ENCODE measurements at places on chromosomes 1 and 21.
A peak's percentile ranks its signal among the peaks of the same experiment; 100 is the strongest.

DNA sequence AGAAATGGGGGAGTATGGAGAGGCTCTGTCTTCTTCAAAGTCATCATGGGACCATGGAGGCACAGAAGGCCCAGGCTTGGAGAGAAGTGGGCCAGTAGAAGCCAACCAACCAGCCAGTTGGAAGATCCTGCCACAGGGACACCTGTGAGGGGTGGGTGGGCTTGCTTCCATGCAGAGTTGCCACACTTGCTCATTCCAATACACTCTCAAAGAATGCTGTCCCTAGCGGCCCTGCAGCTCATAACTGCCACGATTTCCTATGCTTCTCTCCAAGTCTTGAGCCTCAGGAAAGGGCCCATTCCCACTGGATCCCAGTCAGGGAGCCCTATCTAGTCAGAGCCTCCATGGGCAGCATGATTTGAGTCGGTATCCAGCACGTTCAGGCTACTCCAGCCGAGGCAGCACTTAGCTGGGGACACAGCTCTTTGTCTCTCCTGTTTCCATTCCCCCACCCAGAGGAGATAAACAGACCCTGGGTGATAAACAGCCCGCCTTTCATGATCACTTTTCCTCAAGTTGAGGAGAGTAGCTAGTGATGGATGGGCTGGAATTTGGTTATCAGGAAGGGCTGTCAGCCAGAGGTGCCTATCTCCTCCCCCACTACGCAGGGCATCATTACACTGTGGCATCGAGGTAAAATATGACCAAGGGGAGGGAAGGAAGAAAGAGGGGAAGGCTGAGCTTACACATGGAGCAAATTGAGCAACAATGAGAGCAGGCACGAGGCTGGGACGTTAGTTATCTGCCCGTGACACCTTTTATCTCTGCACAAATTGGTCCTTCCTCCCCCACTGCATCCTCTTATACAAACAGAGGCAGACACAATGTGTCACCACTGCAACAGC lies 64.6 kb downstream of the ERI3 start:
- peak; percentile 22 for DNase-seq

DNA sequence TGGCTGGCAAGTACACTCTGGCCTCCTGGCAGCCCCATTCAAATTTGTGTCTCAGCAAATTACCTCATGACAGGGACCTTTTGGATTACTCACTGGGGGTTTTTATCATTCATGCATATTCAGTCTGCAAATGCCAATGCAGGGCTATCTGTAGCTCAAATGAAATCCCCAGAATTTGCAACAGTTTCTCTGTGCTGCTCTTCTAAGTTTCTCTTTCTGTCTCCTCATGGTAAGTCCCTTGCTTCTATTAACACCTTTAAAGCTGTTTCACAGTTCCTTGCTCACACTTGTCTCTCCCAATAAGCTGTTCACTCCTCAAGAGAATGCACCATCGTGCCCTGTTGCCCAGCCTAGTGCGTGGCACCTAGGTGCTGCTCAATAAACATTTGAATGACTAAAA lies 3.3 kb upstream of the FAM78B start:
- DNase-seq: peak; percentile 19

- DNase-seq: no peak
Measured at GRCh38 chr1:24692351-24692980, 49.4 kb downstream of the SRRM1 start.

DNA sequence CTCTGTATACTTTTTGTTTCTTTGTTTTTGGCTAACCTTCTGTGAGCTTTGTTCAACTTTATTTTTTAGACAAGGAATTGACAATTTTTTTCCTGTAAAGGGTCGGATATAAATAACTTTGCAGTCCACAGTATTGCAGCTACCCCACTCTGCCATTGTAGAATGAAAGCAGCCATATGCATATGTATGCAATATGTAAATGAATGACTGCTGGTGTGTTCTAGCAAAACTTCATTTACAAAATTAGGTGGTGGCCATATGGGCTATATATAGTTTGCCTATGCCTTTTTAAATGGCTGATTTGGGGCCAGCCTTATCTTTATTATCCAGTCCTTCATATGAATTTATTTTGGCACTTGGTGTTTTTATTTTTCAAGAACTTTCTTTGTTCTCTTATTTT lies 18.0 kb upstream of the SNRPE start:
- DNase-seq: no peak

GRCh38 chr21:40466893-40467483 lies 380.0 kb downstream of the DSCAM start:
- DNase-seq: peak; percentile 56

DNA sequence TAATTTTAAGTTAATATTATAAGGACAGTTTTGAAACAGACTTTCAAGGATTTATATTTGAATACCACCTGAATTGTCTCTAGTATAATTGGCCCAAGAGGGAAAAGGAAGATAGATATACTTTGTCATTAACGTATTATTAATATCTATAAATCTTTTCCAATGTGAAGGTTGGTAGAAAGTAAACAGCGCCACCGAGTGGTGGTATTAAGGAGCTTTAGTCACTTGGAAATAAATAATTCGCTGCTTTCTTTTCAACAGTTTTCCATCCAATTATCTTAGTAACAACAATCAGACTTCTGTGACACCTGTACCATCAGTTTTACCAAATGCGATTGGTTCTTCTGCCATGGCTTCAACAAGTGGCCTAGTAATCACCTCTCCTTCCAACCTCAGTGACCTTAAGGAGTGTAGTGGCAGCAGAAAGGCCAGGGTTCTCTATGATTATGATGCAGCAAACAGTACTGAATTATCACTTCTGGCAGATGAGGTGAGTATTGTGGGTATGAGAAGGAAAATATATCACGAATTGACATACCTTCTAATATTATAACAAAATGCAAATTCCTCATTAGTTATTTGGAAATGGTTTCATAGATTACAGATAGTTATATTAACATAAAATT lies 37.7 kb downstream of the SH3GLB1 start:
- peak; percentile 46 for DNase-seq

DNA sequence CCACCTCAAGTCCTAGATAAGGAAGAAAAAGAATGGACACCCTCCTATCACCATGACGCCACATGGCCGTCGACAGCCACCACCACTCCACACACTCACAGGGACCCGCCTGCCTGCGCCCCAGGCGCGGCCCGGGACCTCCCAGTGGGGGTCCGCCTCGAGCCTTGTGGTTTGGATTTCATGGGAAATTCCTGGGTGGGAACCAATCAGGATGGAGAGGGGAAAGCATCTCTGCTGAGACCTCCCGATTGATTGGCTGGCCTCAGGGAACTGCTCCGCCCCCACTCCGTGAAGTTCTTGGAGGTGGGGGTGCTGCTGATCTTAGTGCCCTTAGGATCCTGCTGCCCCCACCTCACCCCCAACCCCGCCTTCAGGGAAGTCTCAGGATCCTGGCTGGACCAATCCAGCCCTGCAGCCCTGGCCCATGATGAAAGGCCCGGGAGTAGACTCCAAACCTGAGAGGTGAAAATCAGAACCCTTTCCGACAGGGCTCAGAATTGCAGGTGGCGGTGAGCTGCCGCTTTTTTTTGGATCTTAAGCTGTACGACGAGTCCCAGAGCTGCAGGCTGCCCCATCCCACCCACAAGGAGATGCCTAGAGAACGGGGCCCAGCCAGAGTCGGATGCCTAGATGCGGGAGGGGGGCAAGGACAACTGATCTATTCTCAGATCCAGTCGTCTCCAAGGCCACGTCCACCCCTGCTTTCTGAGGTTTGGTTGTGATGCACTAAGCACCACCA lies 29.0 kb upstream of the TMEM51 start:
- DNase-seq: peak; percentile 34

All from testis (tissue), 5 donors.